SHP77 treated with DMSO at 0.1 percent for 48 hours (cell line): ENCODE measurements at places on chromosomes 5 and 9.
A peak's percentile ranks its signal among the peaks of the same experiment; 100 is the strongest.

GRCh38 chr5:7925961-7926695 lies 57.2 kb downstream of the MTRR start:
- no peak for DNase-seq

- no peak for DNase-seq
Measured at GRCh38 chr9:80699511-80699998, 989.8 kb downstream of the TLE1 start.

DNA sequence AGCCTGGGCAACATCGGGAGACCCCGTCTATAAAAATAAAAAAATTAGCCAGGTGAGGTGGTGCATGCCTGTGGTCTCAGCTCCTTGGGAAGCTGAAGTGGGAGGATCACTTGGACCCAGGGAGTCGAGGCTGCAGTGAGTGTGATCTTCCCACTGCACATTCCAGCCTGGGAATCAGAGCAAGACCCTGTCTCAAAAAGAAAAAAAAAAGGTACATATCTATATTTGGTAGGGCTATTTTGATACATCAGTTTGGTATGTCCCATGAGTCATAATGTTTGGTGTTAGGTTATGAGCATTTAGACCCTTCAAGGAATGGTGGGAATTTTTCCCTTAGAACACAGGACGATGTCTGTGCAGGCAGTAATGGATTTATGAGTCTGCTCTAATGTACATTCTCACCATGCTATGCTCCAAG lies 55.3 kb upstream of the POU4F3 start:
- no peak for DNase-seq

DNA sequence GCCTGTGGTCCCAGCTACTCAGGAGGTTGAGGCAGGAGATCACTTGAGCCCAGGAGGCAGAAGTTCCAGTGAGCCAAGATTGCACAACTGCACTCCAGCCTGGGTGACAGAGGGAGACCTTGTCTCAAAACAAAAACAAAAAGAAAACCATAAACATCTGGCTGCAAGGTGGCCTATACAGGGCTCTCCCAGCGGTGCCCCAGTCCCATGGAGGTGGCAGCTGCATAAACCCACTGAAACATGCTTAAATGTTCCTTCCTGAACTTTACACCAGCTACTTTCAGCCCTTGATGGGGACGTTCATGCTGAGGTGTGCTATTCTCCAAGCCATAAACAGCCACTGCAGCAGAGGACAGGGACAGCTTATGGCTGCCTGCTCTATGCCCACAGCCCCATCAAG lies 35.6 kb downstream of the DROSHA start:
- no peak for DNase-seq

- no peak for DNase-seq
Measured at GRCh38 chr9:6096821-6097220, 81.4 kb upstream of the RANBP6 start.

DNA sequence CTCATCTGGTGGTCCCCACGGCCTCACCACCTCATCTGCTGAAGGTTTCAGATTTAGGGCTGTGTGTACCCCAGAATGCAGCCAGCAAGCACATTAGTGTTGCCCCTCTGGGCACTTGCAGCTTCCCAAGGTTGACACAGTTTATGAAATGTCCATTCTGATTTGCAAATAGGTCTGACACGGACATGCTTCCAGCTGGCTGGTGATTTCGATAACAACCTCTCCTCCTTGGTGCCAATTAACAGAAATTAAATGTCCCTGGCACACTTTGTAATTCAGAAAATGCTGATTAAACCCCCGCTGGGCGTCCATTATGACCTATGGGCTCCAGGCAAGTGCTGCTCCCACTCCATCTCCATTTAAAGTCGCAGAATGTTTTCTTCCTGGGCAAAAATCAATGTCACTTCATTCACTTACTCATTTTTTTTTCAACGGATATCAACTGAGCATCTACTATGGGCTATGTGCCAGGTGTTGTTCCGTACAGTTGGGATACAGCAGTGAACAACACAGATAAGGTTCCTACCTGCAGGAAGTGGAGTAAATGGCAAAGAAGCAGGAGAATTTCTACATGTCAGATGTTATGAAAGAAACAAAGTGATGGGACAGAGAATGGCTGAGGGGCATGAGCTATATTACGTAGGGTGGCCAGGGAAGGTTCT lies 32.0 kb downstream of the PLAC8L1 start:
- DNase-seq = no peak

- DNase-seq = no peak
Measured at GRCh38 chr5:154540600-154540999, 62.6 kb upstream of the HAND1 start.

GRCh38 chr5:150320044-150320613 lies 17.4 kb upstream of the ARSI start:
- DNase-seq = no peak

GRCh38 chr9:115775659-115776058 lies 377.9 kb upstream of the PAPPA start:
- no peak for DNase-seq

DNA sequence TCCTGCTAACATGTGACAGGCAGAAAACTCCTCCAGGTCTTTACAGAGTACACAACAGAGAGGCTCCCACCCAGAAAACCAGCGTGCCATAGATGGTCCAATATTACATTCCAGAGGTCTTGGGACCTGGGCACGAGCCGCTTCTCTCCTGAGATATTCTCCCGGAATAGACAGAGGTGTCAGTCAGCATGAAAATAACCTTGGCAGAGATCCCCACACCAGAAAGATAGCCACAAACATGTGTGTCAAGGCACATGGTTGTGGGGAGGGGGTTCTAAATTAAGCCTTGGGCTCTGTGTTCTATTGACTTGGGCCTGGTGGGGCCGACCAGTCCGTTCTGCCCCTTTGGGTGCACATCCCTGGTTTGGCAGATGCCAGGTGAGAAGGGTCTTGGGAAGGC lies 78.4 kb downstream of the BOD1 start:
- DNase-seq = no peak

GRCh38 chr5:150173161-150173560 lies 6.6 kb downstream of the CDX1 start:
- DNase-seq = no peak

- no peak for DNase-seq
Measured at GRCh38 chr9:21023861-21024260, 7.6 kb downstream of the HACD4 start.

DNA sequence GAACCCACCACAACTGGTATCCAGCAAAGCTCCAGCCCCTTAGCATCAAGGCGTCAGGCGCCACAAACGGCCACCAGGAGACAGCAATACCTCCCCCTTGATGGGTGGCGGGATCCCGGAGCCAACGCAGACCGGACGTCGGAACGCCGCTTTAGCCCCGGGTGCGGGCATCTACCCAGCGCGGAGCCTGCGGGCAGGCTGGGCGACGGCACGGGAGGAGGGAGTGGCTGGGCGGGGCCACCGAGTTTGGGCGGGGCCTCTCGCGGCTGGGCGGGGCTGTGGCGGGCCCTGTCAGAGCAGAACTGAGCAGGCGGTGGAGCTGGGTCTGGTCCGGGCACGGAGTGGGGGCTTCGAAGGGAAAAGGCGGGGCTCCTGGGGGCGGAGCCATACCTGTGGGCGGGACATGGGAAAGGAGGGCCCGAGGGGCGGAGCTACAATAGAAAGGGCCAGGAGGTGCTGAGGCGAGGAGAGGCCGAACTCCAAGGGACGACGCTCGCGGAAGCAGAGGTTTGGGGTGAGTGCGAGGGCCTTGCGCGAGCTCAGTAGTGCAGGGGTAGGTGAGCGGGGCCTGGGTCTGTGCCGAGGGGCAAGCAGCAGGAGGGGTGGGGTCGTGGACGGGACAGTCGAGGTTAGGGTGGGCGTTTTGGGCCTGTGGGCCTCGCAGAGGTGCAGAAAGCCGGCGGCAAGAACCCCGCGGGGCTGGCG lies 40.2 kb upstream of the GARNL3 start:
- peak; percentile 68 for DNase-seq

- DNase-seq = no peak
Measured at GRCh38 chr9:119963798-119964372, 594.6 kb upstream of the BRINP1 start.

DNA sequence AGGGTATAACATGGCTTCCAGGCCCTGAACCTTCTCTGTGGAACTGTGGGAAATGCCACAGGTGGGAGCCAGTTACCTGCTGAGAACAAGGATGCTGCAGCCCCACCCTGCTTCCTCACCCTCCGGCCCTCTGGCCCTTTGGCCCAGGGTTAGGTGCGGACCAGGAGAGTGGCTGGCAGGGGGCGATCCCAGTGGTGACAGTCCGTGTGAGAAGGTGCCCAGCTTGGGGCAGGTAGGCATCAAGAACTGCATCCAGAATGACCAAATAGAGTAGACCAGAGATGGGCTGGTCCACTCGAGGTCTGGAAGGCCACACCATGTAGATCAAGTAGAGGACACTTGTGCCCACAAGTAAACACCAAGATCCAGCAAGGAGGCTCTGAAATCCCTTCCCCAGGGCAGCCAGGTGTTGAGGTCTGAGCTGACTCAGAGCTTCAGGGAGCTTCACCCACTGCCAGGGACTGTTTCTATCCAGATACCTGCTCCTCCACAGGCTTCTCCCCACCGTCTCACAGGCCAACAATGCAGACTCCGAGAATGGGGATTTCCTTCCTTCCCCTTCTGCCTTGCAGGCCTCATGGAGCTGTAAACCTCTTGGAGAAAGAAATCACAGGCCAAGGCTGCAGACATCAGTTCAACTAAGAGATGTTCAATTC lies 61.4 kb upstream of the ZSWIM6 start:
- no peak for DNase-seq

GRCh38 chr5:57405984-57406383 lies 76.6 kb downstream of the ACTBL2 start:
- DNase-seq = no peak

DNA sequence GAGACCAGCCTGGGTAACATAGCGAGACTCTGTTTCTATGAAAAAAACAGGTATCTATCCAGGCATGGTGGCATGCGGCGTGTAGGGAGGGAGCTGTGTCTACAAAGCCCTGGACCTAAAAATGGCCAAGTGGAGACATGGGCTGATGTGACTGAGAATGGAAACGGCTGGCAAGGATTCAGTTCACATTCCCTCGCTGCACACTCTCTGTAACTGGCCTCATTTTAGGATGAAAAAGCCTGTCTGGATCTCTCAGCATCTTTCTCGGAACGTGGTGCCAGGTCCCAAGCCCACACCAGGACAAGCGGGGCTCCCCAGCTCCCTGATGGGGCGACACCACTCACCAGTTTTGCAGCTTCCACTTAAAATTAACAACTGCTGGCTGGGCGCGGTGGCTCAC lies 13.4 kb downstream of the EXD3 start:
- DNase-seq = no peak

DNA sequence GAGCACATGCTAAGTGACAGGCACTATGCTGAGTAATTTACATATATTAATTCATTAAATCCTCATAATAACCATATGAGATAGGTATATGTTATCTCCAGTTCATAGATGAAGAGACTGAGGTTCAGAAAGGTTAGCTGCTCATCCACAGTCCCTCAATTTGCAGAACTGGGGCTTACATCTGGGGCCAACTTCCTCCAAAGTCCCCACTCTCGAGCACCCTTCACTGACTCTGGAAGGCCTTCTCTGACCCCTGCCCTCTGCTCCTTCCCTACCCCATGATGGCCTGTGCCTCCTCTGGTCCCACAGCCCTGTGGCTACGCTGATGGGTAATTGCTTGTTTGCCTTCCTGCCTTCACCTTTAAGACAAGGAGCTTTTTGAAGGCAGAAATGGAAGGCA lies 71.6 kb downstream of the C5orf15 start:
- no peak for DNase-seq

DNA sequence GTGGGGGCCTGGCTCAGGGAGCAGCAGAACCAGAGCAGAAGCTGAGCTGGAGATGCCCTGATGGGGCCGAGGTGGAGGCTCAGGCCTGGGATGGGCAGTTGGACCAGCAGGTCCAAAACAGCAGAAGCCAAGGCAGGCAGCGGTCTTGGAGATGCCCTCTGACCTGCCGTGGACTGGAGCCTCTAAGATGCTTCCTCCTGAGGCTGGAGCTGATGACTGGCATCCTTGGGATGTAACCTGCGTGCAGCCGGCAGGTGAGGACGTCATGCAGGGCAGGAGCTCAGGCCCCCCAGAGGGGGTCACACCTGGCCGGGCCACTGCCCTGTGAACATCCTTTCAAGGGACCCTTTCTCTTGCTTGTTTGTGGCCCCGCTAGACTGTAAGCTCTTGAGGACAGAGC lies 162.0 kb downstream of the RGS3 start:
- no peak for DNase-seq

DNA sequence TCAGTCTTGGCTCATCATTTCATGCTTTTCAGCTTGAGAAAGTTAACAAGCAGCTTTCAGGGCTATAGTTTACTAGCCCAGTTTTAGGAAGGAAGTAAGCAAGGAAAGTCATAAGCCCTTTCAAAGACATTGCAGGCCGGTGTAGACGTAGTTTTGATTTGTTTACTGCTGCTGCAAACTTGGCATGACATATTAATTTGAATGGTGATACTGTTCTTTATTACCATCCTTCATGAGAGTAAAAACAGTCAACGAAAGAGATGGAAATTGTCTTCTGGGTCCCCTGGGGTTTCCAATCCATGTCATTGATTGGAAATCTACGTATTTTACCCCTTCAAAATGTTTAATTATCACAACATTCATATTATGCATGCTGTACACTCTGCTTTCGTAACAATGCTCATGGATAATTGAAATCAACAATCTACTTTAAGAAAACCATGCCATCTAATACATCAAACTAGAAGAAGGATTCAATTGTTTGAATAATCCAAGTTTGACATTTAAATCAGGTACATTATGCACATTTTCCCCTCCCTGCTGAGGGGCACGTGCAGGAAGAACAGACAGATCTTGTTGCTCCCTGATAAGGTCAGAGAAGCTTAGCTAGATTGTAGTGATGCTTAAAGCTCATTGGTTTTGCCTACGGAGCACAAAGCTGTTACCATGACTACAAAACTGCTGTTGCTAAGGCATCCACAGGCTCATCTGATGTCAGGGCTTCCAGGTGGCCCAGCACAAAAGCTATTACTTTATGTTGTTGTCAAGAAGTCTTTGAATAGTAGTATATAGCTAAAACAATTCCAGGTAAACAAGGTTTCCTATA lies 139.9 kb upstream of the PRLR start:
- no peak for DNase-seq

DNA sequence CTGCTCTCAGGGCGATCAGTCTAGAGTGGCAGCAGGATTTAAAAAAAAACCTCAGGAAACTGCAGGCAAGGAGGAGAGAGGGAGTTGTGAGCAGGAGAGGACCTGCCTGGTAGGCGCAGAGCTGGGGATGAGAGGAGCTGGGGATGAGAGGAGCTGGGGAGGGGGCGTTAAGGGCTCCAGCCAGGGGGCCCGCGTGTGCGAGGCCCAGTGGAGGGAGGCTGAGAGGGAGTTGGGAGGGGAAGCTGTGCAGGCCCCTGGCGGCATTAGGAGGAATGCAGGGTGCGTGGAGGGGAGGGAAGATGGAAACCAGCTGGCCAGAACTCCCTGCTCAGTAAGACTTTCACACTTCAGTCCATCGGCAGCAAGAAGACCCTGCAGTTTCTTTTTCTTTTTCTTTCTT lies 45.2 kb upstream of the HMCN2 start:
- DNase-seq = no peak

GRCh38 chr5:83776437-83777031 lies 55.9 kb upstream of the HAPLN1 start:
- no peak for DNase-seq
